ENCODE measurements at places on chromosomes 6 and 20.
A peak's percentile ranks its signal among the peaks of the same experiment; 100 is the strongest.

DNA sequence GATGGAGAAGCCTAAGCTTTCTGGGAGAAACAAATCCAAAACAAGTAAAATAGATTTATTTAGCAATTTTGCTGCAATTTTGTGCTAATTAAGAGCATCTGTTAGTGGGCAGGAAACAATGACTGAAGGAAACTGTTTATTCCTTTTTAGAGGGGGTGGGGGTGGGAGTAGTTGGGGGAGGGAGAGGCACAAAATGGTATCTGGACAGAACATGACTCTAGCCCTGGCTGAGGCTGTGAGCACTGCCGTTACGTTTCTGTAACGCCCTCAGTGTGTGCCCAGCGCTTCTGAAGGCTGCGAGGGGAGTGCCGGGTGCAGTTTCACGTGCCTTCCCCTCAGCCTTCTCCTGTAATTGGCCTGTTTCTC is 28.8 kb downstream of the METTL24 start:
- no peak for DNase-seq

DNA sequence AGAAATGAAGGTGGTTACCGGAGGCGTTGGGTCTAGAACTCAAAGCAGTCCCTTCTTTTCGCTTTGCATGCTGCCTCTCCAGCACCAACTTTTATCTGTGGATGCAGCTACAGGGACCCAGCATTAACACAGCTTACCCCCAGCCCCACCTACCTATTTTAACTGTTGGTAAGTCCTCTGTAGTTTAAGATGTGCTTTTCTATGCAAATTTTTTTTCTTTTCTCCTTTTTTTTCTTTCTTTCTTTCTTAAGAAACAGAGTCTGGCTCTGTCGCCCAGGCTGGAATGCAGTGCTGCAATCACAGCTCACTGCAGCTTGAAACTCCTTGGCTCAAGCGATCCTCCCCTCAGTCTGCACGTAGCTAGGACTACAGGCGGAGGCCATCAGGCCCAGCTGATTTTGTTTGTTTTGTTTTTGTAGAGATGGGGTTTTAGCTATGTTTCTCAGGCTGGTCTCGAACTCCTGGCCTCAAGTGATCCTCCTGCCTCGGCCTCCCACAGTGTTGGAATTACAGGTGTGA is 6.5 kb upstream of the USP45 start:
- no peak for DNase-seq

DNA sequence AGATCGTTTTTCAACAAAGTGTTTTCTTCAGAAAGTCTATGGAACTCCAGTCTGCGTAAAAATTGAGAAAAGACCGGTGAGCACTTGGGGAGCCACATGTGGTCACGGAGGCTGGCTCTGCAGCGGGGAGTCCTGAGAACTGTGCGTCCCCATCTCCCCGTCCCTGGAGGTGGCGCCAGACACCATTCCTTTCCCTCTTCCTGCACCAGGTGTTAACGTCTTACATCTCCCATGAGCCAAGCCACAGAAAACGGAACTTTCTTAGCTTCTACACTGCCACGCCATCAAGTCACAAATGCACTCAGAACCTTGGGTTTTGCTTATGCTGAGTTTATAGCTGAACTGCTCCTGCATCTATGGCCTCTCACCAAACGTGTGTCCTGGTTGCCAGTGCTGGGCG is 62.6 kb downstream of the GINS1 start:
- DNase-seq, result peak; percentile 9

DNA sequence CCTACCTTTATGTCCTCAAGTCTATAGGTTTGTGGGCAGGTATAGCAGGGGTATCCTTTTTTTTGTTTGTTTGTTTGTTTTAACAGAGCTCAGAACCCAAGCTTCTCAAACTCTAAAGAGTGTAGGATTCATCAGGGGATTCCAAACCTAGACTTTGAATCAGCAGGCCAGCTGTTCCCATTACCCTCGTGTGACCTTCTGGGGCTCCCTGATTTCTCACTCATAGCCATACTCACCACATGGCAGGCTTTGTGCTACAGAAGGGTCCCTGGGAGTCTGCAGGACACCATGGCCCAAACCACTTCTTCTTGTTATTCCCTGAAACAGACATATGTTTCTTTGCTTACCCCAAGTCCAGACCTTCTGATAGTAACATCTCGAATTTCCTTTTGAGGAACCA is 350.8 kb upstream of the TSHZ2 start:
- DNase-seq, result no peak

- DNase-seq, result no peak
Measured at GRCh38 chr20:22204801-22205200, 379.6 kb downstream of the FOXA2 start.

- no peak for DNase-seq
Measured at GRCh38 chr20:47067776-47068175, 173.1 kb downstream of the EYA2 start.

DNA sequence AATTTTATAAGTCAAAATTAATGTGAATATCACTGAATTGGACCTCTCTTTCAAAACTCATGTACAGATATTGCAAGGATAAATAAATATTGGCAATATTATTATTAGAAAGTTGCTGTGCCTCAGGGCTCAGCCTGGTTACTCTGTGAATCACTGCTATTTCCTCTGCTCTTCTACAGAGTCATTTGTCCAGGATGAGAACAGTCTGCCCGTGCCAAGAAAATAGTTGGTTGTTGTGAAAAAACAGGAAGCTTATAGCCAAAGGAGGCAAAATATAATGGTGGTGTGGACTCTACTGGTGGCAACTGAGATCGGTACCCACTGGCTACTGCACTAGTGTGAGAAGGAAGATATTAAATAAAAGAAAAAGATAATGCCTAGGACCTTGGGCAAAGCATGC is 93.6 kb downstream of the RIMS1 start:
- DNase-seq, result no peak

GRCh38 chr6:47690214-47690613 is 8.2 kb upstream of the ADGRF4 start:
- no peak for DNase-seq

- no peak for DNase-seq
Measured at GRCh38 chr20:20195021-20195705, 142.8 kb downstream of the CFAP61 start.

All from stimulated activated CD4-positive, alpha-beta T cell treated with anti-CD3 and anti-CD28 coated beads, TNF-alpha, amount 100 ng/mL, for 4 hours (primary cell).